ENCODE measurements at places on chromosomes 6 and 20.

DNA sequence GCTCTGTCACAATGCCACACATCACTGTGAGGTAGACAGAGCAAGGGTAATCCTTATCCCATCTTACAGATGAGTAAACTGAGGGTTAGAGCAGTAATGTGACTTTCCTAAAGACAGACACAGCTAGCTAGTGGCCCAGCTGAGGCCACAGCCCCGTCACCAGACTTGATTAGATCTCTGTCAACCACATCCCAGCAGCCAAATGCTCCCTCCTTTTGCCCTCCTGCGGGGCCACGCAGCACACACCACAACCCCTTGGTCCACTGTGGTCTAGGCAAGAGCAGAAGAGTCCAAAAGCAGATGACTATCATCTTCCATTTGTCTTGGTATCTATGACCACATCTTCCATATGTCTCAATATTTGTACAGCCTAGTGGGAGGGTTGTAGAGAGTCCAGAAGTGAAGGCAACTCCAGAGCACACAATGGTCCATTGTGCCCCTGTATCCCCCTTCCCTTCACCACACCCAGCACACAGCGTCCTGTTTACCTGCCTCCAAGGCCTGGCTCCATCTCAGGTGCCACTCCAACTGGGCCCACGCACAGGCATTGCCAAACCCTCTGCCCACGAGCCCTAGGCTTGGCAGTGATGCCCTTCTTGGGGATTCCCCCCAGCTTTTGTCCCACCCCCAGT, 47.1 kb upstream of the FOXP4 start:
- DNase-seq = no peak

DNA sequence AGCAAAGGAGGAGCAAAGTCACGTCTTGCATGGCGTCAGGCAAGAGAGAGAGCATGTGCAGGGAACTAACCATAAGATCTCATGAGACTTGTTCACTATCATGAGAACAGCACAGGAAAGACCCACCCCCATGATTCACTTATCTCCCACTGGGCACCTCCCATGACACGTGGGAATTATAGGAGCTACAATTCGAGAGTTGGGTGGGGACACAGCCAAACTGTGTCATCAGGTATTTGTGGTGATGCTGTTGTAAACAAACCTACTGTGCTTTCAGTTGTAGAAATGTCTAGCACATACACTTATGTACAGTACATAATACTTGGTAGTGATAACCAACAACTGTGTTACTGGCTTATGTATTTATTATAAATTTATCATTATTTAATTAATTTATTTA, 128.3 kb downstream of the UTRN start:
- DNase-seq = no peak

- no peak for DNase-seq
Measured at GRCh38 chr6:141541581-141542324, 591.0 kb upstream of the GJE1 start.

DNA sequence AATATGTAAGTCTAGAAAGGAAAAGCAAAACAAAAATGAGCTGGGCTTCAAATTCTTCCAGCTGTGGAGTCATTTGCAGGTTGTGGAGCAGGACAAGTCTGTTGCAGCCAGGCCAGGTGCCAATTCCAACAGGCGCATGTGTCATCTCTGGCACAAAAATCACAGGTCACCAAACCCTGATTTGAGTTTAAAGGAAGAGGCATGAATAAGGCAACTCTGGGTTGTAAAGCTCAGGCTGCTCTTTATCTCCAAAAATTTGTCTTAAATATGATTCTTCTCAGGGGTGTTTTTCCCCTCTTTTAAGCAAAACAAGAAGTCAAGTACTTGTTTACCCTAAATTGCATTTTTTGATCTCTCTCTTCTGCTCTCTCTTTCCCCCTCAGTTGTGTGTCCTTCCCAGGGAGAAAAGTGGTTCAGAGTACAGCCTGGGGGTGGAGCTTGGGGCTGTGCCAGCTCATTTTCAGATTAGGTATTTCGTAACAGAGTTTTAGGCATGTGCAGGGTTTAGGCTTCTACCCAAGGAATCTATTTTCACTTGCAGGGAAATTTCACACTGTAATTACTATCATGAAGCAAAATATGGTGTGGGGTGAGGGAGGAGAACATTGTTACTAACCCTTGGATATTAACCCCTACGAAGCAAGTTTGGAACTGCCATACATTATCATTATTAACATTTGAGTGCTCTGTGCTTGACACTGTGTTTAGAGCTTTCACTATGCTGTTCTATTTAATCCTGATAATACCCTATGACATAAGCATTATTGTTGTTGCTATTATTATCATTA, 8.3 kb upstream of the NCOA3 start:
- no peak for DNase-seq

GRCh38 chr6:168155193-168155592, 76.2 kb upstream of the FRMD1 start:
- DNase-seq = no peak

DNA sequence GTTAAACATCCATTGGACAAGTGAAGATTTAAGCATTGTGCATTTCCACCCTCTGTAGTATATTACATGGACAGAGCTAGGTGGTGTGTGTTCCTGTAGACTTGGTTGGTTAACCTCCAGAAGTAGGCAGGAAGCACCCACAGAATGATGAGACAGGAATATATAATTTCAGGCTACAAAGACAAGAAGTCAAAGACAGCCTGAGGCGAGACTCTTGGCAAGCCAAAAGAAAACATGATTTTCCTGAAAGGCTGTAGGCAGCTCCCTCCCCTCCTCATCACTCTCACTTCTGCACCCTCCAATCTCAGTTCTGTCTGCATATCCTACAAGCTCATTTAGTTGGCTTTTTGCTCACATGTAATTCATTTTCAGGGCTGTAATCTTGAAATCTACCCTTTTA, 110.0 kb upstream of the SLC35B3 start:
- DNase-seq = no peak

DNA sequence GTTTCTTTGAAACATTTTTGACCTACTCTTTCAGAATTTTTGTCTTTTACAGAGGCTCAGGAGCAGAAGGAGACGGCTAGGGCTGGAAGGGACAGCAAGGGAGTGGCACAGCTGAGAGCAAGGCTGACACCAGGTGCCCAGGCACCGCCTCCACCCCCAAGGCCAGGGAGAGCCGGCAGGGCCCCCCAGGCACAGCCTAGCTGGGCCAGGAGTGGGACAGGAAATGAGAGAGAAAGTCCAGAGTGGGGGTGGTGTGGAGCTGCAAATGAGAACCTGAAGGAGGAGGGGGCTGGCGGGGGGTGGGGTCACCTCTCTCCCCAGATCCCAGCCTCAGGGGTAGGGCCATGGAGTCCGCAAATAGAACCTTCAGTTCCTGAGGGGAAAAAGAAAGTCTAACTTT, 236.7 kb downstream of the CDC5L start:
- DNase-seq = no peak

All from activated gamma-delta T cell (primary cell).